ENCODE measurements at places on chromosomes 5 and 9.

DNA sequence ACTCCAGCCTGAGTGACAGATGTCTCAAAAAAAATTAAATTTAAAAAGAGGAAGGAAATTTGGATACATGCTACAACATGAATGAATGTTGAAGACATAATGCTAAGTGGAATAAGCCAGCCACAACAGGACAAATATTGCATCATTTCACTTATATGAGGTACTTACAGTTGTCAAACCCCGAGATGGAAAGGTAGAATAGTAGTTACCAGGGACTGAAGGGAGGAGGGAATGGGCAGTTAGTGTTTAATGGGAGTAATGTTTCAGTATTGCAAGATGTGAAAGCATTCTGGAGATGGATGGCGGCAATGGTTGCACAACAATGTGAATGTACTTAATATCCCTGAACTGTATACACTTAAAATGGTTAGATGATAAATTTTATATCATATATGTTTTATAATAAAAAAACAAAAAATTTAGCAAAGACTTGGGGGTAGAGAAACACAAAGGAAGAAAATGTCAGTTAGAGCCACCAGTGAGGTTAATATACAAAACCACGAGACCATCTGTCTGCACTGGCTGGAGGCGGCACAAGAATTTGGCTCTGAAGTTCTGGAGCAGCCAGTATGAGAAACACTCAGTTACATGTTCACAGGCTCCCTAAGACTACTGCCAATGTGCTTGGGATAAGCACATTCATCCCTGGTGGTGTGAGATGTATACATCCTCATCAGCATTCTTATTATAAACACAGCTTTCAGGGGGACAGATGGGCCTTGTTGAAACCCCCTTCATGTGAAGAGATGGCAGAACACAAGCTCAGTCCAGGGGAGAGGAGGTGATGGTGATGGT is 37.0 kb upstream of the RPS23 start:
- DNase-seq = peak; percentile 27

DNA sequence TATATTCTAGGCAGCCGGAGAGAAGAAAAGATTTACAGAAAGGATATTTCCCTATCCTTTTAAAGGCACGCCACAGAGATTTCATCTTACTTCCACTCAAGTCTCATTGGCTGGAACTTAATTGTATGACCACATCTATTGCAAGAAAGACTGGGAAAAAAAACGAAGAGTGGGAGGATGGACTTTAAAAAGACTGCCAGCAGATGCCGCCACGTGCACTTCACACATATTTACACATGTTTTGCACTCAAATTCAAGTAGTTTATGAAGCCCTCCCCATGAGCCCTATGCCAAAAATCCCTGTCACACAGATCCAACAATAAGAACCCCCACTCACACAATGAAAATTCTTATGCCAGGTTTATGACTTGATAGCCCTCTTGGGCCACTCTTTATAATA is 138.5 kb upstream of the TYRP1 start:
- DNase-seq = peak; percentile 17

GRCh38 chr5:91129748-91130147 is 253.4 kb downstream of the ARRDC3 start:
- DNase-seq = no peak

DNA sequence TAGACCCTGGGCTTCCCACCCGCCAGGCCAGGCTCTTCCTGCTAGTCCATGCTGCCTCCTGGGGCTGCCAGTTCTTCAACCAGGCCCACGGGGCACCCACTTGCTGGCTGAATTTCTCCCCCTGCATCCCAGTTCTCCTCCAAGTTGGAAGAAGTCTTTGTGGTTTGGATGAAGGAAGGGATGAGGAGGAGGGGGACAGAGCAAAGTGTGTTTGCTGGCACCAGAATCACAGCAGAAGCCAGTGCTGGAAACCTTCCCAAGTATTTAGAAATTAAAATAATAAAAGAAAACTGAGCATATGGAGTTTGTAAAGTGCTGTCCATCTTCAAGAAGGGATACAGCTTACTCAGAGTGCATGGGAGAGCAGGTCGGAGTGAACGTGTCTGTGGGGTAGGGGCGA is 19.4 kb upstream of the UNC5A start:
- no peak for DNase-seq

DNA sequence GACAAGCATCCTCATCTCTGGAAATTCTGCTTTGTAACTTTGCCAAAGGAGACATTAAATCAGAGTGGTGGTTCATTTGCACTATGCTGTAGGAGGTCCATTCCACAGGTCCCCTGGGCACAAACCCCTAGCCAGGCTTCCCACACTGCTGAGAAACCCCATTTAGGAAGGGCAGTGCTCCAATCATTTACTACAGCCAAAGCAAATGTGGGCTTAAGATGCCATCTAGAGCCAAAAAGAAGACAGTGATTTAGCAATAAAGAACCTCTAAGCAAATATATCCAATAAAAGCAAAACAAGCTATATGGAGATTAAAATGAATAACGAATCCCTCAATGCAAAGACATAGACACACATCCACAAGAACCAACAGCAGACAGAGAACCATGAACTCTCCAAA is 129.0 kb upstream of the ALDH1B1 start:
- DNase-seq = peak; percentile 59

GRCh38 chr5:85278193-85278592 is 893.5 kb upstream of the EDIL3 start:
- no peak for DNase-seq

GRCh38 chr9:93294011-93294410 is 110.1 kb downstream of the WNK2 start:
- no peak for DNase-seq

DNA sequence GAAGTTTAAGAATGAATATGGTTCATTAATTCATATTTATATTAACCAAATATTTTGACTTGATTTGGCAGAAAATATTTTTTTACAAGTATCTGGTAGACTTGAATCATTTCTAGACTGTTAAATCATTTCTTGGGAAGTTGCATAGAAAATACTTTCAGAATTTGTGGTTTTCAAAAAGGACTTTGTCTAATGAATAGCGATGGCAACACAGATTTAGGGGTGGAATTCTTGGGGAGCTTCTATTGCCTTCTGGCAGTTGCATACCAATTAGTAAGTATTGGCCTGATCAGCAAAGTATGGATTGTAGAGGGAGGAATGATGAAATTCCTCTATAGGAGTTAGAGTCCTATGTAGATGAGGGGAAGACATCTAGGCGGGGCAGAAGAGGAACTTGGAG is 68.6 kb upstream of the CKMT2 start:
- no peak for DNase-seq

DNA sequence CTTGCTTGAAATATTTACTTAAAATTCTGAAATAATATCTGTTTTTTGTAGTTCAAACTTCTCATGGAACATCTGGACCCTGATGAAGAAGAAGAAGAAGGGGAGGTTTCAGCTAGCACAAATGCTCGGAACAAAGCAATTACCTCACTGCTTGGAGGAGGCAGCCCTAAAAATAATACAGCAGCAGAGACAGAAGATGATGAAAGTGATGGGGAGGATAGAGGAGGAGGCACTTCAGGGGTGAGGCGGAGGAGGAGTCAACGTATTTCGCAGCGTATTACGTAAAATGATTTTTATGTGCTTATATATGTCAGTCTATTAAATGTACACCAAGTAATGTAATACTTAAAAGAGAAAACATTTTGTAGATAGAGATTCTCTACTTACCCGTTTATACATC is 185.4 kb downstream of the CPLANE1 start:
- DNase-seq = no peak

- DNase-seq = no peak
These were observed 6.3 kb downstream of the GDF9 start for GRCh38 chr5:132859889-132860437.

GRCh38 chr5:65625743-65626142 is 916 bp downstream of the SHLD3 start:
- peak; percentile 4 for DNase-seq

DNA sequence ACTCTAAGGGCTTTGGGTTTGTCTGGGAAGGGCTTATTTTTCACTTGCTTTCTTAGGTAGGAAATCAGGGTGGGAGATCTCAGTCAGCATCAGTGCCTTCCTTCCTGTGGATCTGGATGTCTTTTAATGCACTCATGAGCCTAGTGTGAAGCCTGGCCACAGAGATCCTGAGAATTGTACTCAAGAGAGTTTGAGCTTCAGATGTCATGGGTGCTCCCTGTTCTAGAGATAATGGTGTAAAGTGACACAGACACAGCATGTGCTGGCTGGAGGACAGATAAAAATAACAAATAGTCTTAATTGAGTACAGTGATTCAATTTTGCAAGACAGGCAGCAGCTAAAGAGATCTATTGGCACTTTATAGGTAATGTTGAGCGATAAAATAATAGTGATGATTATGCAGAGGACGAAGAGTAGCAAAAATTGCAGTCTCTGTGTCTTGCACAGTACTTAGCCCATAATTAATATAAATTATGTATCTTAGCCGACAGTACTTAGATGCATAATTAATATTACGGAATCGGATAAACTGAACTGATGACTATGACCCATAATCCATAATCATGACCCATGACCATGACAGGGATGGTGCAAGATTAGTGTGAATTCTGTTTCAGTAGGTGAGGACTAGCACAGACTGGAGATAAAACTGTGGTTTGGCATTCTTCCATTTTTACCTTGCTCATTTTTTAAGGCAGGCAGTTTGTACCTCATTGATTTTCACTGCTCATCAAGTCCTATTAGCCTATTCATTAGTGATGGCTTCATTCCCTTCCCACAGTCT is 408.7 kb upstream of the PIK3R1 start:
- no peak for DNase-seq

GRCh38 chr5:142478113-142478512 is 153.3 kb upstream of the SPRY4 start:
- no peak for DNase-seq

DNA sequence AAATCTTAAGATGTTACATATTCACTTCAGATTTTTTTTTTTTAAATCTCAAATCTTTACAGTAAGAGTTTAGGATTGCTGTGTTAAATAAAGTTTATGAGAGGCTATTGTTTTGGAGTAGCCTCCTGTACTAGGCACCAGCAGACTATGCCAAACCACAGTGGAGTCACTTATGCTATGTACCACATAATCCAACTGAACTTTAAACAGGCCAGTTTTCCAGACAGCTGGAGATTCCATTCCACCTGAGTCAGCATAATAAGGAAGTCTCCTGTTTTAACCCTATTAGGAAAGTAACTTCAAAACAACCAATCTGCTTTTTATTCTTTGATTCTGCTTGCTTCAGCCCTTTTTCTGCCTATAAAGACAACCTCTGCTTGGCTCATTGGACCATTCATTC is 205.2 kb downstream of the CSNK1G3 start:
- DNase-seq = peak; percentile 65

GRCh38 chr5:27472871-27473270 is 434.5 kb upstream of the CDH9 start:
- peak; percentile 70 for DNase-seq

- DNase-seq = no peak
These were observed 13.0 kb downstream of the TNC start for GRCh38 chr9:115104908-115105307.

DNA sequence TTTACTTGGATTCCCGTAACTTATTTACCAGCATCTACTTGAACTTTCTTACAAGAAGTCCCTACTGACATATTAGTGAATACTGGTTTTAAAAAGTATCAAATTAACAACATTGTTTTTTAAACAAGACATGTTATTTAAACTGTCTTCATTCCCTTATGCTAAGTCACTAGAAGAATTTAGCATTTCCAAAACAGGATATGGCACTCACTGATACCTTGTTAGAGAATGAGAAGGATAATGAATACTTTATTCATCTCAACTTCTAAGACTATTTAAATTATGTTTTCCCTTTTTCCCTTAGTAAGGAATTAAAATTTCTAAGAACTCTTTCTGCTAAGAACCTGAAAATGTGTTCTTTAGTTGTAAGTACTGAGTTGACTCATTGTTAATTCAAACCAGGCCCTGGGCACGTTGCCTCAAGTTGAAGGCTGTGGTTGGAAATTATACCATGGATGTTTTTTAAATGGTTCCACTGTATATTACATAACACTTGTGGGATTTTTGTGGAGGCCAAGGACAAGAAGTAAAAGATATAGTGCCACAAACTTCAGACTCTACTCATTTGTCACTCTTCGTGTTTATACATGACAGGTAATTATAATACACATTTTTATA is 219.0 kb upstream of the EDIL3 start:
- DNase-seq = peak; percentile 62

DNA sequence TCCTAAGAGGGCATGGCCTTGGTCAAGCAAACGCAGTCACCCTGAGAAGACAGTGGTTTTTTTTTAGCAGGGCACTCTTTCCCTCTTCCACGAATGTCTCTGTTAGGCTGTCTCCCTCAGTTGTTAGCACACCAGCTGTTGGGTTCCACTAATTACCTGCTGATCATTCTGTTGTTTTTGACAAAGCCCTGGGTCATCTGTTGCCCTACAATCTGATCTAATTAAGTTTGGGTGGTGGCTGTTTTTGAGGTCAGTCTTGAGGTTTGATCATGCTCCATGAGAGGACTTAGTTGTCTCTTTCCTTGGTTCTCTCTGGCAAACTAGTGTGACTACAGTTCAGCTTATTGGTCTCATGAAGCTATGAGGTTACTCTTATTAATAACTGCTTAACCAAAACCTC is 5.0 kb upstream of the PTPDC1 start:
- no peak for DNase-seq
